A549 (cell line): ENCODE measurements at places on chromosomes 7 and 10. TPM values are rescaled to one million over a fixed set of nuclear protein-coding genes. Genes with fewer than 3 reads are reported as not detected.
A peak's percentile ranks its signal among the peaks of the same experiment; 100 is the strongest.

- no peak for DNase-seq
Measured at GRCh38 chr7:101922631-101923601, 105.5 kb downstream of the CUX1 start.

DNA sequence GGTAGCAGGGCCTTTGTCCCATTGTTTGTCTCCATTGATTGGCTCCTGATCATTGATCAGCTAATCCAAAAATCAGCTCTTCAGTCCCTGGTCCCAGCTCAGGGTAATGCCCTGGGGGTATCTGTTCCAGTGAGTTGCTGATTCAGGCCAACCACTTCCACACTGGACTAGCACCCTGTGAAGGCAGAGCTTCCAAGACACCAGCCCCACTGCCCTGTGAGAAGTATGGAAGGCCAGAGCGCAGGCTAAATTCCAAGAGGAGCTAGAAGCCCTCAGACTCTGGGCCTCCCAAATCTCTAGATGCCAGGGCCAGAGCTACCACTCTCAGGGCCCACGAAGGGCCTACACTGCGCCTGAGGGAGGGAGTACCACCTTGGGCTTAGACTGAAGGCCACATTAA lies 10.4 kb downstream of the TMEM72 start:
- DNase-seq, result no peak

- DNase-seq, result no peak
Measured at GRCh38 chr7:122301858-122302760, 2.4 kb downstream of the FEZF1 start.

- no peak for DNase-seq
Measured at GRCh38 chr7:152180587-152180986, 155.1 kb downstream of the GALNT11 start.

GRCh38 chr10:14172336-14172950 lies 158.3 kb downstream of the FRMD4A start:
- no peak for DNase-seq

DNA sequence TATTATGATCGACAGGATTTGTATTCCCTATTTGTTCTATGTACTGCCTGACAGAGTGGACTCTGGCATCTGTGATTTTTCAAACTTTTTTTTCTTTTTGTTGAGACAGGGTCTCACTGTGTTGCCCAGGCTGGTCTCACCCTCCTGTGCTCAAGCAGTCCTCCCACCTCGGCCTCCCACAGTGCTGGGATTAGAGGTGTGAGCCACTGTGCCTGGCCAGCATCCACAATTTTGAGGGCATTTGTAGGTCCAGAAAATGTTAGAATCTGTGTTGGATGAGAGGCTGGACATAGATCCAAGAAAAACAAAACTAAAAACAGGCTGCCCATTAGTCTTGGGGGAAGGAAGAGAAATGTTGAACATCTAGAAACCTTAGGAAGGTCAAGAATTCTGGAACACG lies 34.3 kb downstream of the SGPL1 start:
- DNase-seq, result no peak

DNA sequence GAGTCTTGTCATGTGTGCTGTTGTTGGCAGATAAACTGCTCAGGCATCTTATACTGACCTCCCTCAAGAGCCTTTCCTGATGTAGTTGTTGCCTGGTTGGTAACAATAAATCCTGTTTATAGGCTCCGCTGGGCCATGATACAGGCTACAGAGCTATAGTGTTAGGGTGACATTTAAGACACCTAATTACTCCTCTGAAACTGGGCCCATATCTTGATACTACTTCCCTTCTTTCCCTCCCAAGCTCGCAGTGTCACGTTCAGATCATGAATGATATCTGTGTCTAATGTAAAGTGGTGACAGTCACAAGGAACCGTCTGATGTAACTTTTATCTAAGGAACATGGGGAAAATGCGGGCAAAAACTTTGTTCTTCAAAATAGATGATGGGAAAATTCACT lies 35.4 kb downstream of the CROT start:
- DNase-seq, result no peak

GRCh38 chr7:101012931-101013330 lies 7.0 kb upstream of the MUC17 start:
- no peak for DNase-seq

DNA sequence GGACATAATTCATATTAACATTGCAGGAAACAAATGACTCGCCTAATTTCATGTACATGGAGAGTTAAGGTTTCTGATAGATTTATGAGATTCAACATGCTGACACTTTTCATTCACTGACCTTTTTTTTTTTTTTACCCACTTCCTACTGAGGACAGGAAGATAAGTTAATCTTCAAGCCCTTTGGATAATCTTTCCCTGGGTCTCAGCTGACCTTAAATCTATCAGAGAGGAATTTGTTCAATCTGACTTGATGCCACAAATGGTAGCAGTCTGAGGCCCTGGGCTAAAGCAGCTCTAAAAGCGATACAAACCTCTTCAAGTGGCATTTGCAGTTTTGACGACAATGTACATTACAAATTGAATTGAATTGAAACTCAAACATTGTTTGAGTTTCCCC lies 493.3 kb upstream of the SORCS1 start:
- no peak for DNase-seq

- no peak for DNase-seq
Measured at GRCh38 chr7:96700516-96700915, 9.1 kb downstream of the SEM1 start.

DNA sequence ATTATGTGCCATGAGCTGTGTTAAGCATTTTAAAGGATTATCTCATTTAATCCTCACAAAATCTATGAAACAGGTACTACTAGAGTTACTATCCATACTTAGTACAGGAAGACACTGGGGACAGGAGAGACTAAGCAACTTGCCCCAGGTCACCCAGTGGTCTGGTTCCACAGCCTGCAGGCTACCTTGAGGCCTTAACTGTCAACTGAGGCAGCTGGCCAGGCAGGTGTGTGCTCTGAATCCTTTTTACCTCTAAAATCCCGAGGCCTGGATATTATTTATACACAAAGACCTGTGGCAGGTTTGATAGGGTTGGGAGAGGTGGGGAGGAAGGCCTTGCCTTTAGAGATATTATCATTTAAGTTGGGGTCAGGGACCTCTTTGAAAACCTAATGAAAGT lies 3.1 kb downstream of the ZNF777 start:
- no peak for DNase-seq

GRCh38 chr10:3756360-3756740 lies 28.7 kb downstream of the KLF6 start:
- no peak for DNase-seq

DNA sequence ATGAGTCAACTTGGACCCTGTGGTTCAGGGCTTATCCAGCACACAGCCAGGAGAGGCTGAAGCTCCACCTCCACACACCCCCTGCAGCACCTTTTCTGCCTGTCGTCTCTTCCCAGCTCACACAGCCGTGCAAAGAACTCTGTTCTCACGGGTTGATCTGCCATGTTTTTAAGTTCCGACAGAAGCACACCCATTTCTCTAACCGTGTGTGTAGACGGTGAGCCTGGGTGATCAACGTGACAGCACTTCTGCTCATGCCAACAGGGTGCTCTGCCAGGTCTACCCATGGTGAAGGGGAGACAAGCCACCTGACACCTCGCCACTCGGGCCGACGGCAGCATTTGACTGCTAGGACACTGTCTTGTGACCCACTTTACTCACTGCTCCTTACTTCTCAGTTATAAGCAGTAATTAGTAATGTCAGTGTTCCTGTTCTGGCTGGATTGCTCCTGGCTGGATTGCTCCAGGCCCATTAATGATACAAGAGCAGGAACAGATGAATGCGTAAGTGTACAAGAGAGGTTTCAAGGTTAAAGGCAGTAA lies 90.5 kb downstream of the RNF216 start:
- no peak for DNase-seq

GRCh38 chr10:129642427-129642826 lies 175.4 kb downstream of the MGMT start:
- DNase-seq, result peak; percentile 21

DNA sequence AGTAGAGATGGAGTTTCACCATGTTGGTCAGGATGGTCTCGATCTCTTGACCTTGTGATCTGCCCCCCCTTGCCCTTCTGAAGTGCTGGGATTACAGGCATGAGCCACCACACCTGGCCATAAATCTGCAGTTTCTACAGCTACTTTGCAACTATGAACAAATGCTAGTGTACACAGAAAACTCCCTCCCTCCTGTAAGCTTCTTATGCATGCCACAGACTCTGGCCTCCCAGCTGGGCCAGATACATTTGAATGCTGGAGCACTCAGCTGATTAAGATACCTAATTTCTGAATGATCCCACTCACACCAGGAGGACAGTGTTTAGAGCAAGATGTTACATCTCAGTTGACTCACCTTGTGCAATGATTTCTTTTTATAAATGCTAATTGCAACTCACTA lies 486.2 kb downstream of the KCNMA1 start:
- no peak for DNase-seq

- DNase-seq, result no peak
Measured at GRCh38 chr7:44769776-44770294, 21.2 kb downstream of the ZMIZ2 start.

GRCh38 chr7:43114458-43114780 lies 2.0 kb downstream of the HECW1 start:
- DNase-seq, result no peak

DNA sequence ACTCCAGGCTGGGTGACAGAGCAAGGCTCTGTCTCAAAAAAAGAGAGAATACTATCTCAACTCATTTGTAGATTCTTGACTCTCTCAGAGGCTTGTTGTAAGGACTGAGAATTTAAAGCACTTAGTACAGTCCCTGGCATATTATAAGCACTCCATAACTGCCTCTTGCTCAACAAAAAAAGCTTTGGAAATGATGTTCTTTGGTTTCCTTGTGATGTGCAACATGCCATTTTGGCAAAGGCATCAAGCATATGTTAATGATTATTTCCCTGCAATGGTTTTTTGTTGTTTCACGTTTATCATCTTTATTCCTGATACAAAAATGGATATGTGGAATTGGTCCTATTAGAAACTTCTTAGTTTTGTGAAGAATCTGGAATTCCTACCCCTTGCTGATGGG lies 15.7 kb downstream of the NOLC1 start:
- no peak for DNase-seq

GRCh38 chr7:147911201-147911601 lies 679.4 kb upstream of the C7orf33 start:
- DNase-seq, result no peak

DNA sequence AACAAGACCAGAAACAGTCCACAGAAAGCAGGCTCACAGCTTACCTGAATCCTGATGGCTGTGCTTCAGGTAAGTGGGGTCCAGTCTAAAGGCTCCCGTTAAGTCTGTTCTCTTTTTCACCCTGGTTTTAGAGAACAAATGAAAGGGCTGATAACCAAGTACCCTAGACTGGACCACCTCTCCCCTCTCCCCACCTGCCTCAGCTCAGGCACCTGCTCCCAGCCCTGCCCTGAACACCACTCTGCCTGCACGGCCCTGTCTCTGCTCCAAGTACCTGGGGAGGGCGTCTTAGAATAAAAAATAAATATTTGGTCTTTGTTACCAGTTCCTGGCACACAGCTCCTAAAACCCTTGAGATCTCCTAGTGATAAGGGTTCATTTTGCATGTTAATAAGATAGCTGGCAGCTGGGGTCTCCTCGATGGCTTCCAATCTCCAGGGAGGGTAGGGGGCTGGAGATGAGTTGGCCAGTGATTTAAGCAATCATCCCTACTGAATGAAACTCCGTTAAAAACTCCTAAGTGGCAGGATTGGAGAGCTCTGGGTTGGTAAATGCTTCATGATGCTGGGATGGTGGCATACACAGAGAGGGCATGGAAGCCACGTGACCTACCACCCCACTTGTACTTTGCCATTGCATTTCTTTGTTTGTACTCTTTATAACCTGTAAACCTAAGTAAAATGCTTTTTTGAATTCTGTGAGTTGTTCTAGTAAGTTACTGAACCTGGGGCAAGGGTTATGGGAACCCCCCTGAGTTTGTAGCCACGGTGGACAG lies 29.8 kb upstream of the FIGNL1 start:
- no peak for DNase-seq

The DDC gene
- polyA plus RNA-seq, result 1.0 to 2.1 TPM (median 1.3 TPM) in 3 replicates

The PRLHR gene
- polyA plus RNA-seq, result not detected in 3 replicates

The ABCB1 gene
- polyA plus RNA-seq, result 0.07 to 0.09 TPM in 2 of 3 replicates, not detected in the other

The TDRD1 gene
- not detected in 3 replicates for polyA plus RNA-seq

The PTPRN2 gene
- polyA plus RNA-seq, result 0.41 to 0.51 TPM (median 0.46 TPM) in 3 replicates

The HK1 gene
- 50.6 to 58.9 TPM (median 51.3 TPM) in 3 replicates for polyA plus RNA-seq

The GHITM gene
- polyA plus RNA-seq, result 212 to 225 TPM (median 220 TPM) in 3 replicates

The PIP gene
- not detected in 3 replicates for polyA plus RNA-seq

The C7orf57 gene
- polyA plus RNA-seq, result 0.04 to 0.09 TPM (median 0.04 TPM) in 3 replicates

The CYP26A1 gene
- polyA plus RNA-seq, result 7.2 to 10.8 TPM (median 9.8 TPM) in 3 replicates

The SFMBT2 gene
- 8.8 to 10.2 TPM (median 9.6 TPM) in 3 replicates for polyA plus RNA-seq

The AQP1 gene
- polyA plus RNA-seq, result 0.49 to 0.55 TPM (median 0.50 TPM) in 3 replicates

The ACSM6 gene
- polyA plus RNA-seq, result not detected in 3 replicates

The BEND7 gene
- polyA plus RNA-seq, result 7.9 to 10.4 TPM (median 9.8 TPM) in 3 replicates

The DGKI gene
- polyA plus RNA-seq, result 0.08 to 0.17 TPM (median 0.14 TPM) in 3 replicates

The SCART1 gene
- polyA plus RNA-seq, result 0.32 to 0.42 TPM (median 0.37 TPM) in 3 replicates

The SLC39A12 gene
- not detected in 3 replicates for polyA plus RNA-seq

The PKD2L1 gene
- 0.08 to 0.11 TPM (median 0.10 TPM) in 3 replicates for polyA plus RNA-seq
